ENCODE measurements at places on chromosomes 2 and 18.
A peak's percentile ranks its signal among the peaks of the same experiment; 100 is the strongest.

GRCh38 chr2:232872826-232873225 is 2.8 kb downstream of the SNORC start:
- DNase-seq = no peak

DNA sequence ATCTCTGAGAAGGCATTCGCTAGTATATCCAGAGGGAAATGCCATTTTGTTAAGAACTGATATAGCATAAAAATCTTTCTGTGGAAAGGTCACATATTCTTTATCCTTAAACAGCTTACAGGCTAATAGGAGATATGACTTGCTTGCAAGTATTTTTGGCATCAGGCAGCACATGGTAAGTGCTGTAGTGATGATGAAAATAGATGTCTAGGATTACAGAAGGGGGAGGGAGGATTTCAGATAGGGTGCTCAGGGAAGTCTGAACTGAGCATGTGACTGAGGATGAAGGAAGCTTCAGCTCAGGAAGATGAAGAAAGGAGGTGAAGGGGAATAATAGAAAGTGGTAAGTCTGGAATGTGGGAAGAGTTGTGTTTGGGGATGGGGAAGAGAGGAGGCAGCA is 158.5 kb upstream of the NOSTRIN start:
- DNase-seq = no peak

- peak; percentile 35 for DNase-seq
Measured at GRCh38 chr18:50009773-50010335, 185.1 kb downstream of the MYO5B start.

- peak; percentile 28 for DNase-seq
Measured at GRCh38 chr2:16665748-16666448, at the start of gene CYRIA. Gene CYRIA (minus strand): TSS chr2:16665834. CDS start chr2:16588119, 77,715 bp downstream.

- no peak for DNase-seq
Measured at GRCh38 chr2:231299267-231299666, 96.2 kb upstream of the B3GNT7 start.

GRCh38 chr2:224885836-224886547 is 156.3 kb downstream of the DOCK10 start:
- no peak for DNase-seq
